ENCODE measurements at places on chromosomes 3 and 15.

- no peak for DNase-seq
Observed at GRCh38 chr3:100813828-100814227, 104.5 kb downstream of the TFG start.

GRCh38 chr3:186577521-186577920, 7.0 kb downstream of the DNAJB11 start:
- no peak for DNase-seq

GRCh38 chr3:185572183-185572582, 13.9 kb upstream of the SENP2 start:
- DNase-seq = no peak

DNA sequence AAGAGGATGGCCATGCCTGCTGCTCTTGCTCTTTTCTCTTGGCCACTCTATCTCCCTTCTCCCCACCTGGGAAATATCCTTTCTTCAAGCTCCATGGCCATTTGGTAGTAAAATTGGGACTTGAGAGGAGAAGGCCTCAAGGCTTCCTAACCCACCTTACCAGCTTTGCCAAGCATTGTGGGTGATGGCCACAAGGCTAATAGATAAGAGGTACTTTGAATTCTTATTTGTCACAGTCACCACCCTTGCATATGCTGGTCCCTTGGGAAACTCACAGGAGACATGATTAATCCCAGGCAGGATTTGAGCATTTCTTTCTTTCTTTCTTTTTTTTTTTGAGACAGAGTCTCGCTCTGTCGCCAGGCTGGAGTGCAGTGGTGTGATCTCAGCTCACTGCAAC, 37.2 kb downstream of the B3GNT5 start:
- no peak for DNase-seq

GRCh38 chr3:69443457-69443920, 57.6 kb upstream of the FRMD4B start:
- no peak for DNase-seq

DNA sequence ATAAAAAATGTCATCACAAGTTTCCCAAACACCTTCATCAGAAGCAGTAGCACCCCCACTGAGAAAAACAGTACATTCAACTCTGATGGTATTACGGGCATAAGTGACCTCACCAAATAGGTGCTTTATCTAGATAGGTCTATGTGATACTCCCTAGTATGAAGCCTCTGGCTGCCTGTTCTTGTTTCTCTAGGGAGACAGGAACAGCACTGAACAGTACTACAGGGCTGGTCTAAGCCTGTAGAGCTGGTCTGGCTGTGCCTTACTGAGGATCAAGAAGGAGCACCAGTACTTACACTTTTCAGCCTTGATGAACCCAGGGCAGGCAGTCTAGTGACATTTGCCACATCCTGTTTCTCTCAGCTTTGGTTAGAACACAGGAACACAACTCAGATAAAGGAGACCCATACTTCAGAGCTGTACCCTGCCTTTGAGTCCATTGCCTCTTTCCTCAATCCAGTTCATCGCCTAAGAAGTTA, 35.9 kb downstream of the OXNAD1 start:
- peak; percentile 53 for DNase-seq

DNA sequence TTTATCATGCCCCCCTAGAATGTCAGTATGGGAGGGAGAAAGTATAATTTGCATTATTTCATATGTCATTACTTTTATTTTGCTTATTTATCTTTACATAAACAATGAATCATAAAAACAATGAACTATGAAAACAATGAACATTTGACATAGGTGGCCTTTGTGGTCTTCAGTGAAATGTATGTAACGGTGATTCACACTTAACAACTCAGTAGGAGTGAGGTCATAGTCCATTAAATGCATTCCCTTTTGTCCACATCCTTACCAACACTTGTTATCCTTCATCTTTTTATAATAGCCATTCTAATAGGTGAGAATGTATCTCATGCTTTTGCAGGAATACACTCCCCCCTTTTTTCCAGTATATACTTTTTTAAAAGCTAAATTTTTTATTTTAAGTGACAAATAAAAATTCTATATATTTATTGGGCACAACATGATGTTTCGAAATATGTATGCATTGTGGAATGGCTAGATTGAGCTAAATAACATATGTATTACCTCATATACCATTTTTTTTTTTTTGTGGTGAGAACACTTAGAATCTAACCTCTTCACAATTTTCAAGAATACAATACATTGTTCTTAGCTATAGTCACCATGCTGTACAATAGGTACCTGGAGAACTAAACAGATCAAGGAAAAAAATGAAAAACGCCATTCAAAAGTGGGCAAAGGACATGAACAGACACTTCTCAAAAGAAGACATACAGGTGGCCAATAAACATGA, 189.5 kb downstream of the WDR72 start:
- DNase-seq = no peak

DNA sequence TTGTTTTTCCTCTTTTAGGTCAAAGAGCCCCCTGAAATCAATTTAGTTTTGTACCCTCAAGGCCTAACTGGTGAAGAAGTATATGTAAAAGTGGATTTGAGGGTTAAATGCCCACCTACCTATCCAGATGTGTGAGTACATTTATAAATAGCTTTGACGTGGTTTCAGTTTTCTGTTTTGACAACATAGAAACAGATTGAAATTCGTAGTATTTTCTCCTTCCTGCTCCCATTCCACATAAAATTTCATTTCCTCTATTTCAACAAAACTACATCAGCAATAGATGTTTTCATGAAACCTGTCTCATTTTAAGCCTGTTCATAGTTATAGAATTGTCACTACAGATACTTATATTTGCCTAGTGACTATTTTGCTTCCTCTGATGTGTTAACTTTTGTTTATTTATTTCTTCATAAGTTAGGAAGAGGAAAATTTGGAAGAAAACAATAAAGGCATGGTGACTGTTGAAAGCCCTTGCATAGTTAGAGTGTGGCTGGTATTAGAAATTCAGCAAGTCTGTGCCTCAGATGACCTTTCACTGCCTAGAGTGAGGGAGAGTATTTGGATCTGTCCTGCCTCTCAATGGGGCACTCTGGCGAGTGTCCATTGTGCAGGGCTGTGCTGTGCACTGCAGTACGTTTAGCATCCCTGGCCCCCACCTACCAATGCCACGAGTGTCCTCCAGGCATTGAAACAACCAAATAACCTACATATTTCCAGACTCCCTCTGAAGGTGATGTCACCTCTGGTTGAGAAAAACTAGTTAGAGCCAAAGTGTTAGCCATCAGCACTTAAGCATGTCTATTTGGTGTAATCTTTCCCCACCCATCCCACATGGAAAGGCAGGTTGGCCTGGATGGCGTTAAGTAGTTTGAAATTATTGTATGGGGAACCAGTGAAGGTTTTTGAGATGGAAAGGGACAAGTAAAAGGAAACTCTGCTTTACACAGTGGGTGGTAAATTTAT, 5.9 kb downstream of the EIF2AK4 start:
- no peak for DNase-seq
